Activated CD4-positive, alpha-beta T cell treated with anti-CD3 and anti-CD28 coated beads, Interleukin-2, amount 50 U/mL, for 24 hours (primary cell): ENCODE measurements at places on chromosomes 16 and 17.
A peak's percentile ranks its signal among the peaks of the same experiment; 100 is the strongest.

DNA sequence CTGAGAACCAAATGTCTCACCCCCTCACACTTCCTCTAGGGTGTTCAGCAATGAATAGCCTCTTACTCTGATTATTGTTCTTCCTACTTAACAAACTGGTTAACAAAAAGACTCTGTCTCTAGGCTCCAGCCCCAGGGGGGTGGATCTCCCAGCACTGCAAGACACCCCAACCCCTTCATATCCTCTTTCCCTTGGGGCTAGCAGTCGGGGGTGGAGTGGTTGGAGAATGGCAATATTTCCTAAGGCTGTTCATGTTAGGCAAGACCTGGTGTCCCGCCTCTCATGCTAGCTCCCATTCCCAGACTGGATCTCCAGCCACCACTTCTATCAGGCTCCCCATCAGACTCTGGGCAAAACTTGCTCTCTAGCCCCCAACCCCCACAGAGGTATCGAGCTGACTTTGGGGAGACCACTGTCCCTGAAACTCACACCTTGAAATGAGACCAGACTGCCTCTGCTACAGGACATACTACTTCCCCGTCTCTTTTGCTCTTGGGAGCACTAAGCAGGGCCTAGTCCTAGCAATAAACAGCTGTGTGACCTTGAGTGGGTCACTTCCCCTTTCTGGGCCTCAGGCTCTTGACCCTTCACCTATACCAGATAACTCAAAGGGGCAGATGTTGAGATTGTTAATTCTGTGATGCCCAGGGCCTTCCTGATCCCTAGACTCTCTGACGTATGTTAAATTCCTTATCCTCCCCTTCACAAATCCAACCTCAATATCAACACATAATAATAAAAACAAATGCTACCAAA lies 2.4 kb downstream of the SLC25A35 start:
- DNase-seq: no peak

GRCh38 chr17:49343273-49343672 lies 18.8 kb downstream of the ZNF652 start:
- DNase-seq: no peak

DNA sequence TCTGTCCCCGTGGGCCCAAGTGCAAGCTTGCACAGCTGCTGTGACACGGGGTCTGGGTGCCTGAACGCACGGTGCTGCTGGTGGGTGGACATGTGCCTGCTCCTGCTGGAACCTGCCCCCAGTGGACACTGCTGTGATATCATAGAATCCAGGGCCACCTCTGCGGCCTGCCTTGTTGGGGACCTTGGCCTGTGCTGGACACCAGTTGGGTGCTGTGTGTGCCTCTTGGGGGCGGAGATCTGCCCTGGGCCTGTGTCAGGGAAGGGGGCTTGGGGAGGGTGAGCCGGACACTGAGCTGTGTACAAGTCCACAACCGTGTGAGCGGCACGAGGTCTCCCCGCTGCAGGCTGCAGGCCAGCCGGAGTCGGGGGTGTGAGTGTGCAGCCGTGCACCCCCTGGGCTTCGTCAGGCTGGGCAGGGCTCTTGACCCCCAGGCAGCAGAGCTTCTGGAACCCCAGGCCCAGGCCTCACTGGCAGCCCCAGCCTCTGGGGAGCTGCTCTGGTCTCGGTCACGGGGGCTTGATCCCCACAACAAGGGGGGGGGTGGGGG lies 33.3 kb downstream of the GSE1 start:
- DNase-seq: no peak

DNA sequence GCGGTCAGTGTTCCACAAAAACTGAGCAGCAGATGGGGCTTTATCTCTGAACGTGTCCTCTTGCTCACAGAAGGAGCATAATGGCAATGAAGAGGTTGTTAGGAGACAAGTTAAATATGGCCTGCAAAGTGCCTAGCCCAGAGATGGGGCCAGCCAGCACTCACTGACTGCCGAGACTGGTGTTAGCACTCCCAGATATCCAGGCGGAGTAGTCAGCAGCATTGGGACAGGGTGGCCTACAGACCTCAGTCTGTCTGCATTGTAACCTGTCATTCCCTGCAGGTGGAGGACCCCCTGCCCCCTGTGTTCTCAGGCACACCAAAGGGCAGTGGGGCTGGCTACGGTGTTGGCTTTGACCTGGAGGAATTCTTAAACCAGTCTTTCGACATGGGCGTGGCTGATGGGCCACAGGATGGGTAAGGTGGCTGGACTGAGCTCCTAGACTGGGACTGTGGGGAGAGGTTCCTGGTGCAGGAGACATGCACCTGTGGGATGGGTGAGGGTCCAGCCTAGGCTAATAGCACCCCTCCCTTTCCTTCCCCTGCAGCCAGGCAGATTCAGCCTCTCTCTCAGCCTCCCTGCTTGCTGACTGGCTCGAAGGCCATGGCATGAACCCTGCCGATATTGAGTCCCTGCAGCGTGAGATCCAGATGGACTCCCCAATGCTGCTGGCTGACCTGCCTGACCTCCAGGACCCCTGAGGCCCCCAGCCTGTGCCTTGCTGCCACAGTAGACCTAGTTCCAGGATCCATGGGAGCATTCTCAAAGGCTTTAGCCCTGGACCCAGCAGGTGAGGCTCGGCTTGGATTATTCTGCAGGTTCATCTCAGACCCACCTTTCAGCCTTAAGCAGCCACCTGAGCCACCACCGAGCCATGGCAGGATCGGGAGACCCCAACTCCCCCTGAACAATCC lies 4.2 kb downstream of the MFAP4 start:
- no peak for DNase-seq

- no peak for DNase-seq
Observed at GRCh38 chr17:633641-634101, 81.0 kb downstream of the VPS53 start.

GRCh38 chr17:62920300-62920699 lies 45.7 kb upstream of the TANC2 start:
- no peak for DNase-seq

DNA sequence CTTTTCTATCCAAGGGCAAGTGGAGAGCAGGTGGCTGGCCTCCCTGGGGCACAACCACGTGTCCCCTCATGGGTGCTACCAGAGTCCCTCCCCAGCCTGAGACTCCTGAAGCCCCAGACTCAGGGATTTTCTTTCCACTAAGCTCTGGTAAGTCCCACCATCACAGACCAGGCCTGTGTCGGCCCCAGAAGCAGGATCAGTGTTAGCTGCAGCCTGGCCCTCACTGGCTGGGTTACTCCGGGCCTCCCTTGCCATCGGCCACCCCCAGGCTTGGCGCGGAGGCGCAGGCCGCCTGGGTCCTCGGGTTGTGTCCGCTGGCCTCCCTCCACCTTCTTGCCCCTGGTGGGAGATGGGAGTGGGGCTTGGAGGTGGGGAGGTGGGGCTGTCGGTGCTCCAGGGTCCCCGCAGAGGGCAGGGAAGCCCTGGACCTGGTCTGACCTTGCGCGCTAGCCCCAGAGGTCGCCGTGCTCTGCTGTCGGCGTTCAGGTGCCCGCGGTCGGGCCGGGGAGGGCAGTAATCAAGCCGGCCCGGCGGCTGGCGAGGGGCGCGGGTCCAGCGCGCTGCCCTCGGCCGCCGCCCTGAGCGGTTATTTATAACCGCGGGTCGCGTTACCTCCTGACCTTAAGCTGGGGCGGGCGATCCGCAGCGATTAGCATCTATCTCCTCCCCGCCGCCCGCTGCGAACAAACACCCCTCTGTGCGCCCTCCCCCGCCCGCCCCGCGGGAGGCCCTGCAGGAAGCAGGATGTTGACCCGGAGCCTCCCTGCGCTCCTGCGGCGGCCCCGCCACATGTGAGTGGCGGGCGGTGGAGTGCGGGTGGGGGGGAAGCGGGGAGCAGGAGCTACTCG lies 78.1 kb upstream of the TOB1 start:
- DNase-seq: peak; percentile 43

GRCh38 chr16:53973021-53973420 lies 269.1 kb downstream of the FTO start:
- no peak for DNase-seq

DNA sequence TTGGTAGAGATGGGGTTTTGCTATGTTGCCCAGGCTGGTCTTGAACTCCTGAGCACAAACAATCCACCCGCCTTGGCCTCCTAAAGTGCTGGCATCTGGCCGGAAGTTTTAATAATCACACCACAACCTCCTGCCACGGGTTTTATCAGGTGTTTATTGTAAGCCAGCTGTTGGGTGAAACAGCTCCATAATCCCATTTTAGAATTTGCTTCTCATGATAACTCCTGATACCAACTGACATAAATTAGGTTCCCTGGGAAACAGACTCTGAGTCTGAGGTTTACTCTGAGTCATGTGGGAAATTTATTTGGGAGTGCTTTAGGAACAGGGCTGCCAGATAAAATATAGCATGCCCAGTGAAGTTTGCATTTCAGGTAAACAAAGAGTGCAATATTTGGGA lies 122.6 kb upstream of the MED13 start:
- no peak for DNase-seq

- no peak for DNase-seq
Observed at GRCh38 chr16:11848842-11849241, 2.5 kb downstream of the RSL1D1 start.

- DNase-seq: no peak
Observed at GRCh38 chr17:954431-955164, 25.0 kb downstream of the NXN start.

GRCh38 chr16:75916451-75916850 lies 190.2 kb upstream of the CPHXL start:
- DNase-seq: no peak

DNA sequence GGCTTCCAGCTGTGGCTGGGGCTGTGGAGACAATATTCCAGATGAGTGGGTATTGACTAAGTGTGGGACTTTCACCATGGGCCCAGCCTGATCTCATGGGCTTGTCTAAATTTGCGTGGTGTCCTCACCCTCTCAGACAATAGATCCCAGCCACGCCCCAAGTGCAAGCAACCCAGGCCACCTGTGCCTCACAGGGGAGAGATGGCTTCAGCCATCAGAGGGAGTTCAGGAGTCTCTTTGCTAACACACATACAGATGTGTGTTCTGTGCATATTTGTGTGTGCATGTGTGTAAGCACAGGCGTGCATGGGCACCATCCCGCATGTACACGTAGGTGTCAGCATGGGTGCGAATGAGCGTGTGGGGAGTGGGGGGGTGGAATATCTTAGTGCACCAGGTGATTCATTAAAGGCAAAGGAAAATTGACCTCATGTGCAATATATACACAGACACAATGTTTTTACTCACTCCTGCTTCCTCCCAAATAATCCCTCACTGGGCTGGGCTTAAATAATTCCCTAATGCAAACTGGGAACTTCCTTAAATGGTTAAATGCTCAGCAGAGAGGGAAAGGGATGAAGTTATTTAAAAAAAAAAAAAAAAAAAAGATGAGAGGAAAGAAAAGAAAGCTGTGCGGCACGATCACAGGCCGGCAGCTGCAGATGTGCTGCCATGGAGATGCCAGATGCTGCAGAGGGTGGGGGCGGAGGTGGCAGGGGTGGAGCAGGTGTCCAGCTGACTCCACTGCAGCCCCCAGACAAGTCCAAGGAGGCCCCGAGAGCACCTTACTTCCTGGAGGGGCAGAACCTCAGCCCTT lies 24.0 kb upstream of the CDC42EP4 start:
- no peak for DNase-seq

DNA sequence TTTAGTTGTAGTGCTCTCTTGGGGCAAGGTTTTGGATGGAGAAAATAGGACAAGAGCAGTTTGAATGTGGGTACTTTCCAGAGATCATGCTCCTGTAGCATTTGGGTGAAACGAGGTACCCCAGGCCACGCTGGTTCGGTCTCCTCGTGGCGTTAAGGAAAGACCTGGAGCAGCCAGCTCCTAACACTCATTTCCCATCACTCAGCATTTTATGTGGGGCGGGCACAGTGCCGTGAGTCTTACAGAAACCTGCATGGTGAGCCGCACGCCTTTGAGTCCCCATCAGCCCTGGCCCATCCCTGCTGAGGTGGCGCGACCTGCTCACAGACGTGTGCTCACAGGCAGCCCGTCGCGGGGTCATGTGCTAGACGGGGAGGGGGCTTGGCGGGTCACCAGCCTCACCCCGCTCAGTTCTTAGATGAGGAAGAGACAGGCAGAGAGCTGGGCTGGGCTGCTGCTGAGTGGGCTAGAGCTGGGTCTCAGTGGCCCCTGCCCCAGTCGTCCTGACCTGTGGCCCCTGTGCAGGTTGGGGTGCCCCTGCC lies 37.3 kb downstream of the TBCD start:
- no peak for DNase-seq

DNA sequence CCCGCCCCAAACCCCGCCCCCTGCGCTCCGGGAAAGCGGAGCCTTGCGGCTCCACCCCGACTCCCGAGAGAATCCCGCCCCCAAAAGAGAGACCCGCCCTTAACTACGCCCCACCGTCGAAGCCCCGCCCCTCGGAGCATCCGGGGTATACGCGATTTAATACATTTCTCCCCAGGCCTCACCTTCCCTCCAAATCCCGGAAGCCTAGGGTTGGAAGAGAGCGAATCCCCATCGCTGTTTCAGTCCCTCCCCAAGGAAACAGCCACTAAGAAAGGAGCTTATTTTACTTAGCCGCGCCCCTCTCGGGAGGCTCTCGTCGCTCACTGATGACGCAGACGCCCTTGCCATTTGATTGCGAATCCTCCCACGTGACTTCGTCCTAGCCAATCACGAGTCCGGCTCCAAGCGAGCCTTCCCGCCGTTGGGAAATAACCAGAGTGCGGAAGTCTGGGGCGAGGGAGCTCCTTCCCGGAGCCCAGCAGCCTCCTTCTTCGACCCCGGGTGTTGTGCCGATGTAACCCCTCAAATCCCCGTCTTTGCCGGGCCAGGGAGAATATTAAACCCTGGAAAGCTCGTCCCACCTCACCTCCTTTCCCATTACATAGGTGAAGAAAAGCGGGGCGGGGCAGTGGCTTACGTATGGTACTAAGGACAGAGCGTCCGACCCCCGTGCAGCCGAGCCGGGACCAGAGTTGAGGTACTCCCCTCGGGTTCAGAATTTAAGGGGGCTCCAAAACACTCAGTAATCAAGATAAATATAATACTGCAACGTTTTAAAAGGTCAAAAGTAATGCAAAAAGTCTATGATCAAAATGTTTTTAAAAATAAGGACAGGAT lies 461 bp upstream of the FDXR start:
- peak; percentile 100 for DNase-seq

- no peak for DNase-seq
Observed at GRCh38 chr16:89599451-89599858, 14.0 kb upstream of the DPEP1 start.

- no peak for DNase-seq
Observed at GRCh38 chr17:5138616-5139457, 23.0 kb downstream of the USP6 start.

- DNase-seq: no peak
Observed at GRCh38 chr17:16888413-16889087, 83.4 kb downstream of the TNFRSF13B start.

GRCh38 chr17:79907850-79908249 lies 68.6 kb upstream of the CBX4 start:
- DNase-seq: no peak

- no peak for DNase-seq
Observed at GRCh38 chr17:298791-299450, 53.7 kb downstream of the RPH3AL start.

GRCh38 chr16:29943846-29944799 lies 17.8 kb upstream of the TMEM219 start:
- DNase-seq: no peak
